Activated CD8-positive, alpha-beta memory T cell treated with anti-CD3 and anti-CD28 coated beads, Interleukin-2, amount 50 U/mL, for 48 hours (primary cell): ENCODE measurements at places on chromosomes 11 and 22.

DNA sequence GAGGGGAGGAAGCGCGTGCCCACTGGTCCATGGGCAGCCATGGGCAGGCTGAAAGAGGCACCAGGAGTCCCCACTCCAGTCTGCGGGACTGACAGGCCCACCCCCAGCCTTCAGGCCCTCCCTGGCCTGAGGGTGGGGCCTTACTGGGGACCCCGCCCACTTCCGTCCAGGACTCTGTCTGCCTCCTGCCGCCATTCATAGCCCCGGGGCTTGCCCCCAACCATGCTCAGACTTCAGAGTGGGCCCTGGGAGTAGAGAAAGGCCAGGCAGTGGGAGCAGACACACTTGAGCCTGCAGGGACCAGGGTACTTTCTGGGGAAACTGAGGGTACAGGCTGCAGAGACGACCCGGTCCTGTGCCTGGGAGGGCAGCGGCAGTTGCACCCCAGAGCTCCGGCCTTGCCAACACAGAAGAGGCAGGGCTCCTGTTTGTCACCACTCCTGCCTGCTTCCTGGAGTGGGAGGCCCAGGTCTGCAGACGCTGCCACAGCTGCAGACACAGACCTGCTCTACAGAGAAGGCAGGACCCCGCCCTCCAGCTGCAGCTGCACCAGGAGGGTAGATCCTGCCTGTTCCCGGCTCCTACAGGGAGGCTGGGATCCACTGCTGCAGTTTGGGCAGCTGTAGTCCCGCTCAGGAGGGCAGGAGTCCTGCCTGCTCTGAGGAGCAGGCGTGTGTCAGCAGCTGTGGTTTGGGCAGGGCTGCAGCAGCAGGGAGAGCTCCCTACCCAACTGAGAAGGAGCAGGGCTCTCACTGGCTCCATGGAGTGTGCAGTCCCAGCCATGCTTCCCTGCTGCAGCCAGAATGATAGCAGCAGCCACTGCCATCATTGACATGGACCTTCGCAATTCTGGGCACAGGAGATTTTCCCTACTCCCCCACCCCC is 387.9 kb upstream of the ANO3 start:
- no peak for DNase-seq

- no peak for DNase-seq
Measured at GRCh38 chr11:57792870-57793269, 31.3 kb downstream of the CTNND1 start.

- no peak for DNase-seq
Measured at GRCh38 chr22:38259370-38259769, 13.4 kb downstream of the TMEM184B start.

DNA sequence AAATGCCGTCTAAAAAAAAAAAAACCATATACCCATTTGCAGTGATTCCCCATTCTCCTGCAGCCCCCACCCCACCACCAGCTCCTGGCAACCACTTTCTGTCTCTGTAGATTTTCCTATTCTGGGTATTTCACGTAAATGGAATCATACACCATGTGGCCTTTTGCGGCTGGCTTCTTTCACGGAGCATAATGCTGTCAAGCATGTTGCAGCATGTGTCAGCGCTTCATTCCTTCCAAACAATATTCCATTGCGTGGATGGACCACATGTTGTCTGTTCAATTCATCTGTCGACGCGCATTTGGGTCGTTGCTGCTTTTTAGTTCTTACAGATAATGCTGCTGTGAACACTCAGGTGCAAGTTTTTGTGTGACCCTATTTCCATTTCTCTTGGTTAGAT is 14.8 kb upstream of the EMID1 start:
- no peak for DNase-seq

GRCh38 chr11:73003088-73003487 is 139.0 kb downstream of the FCHSD2 start:
- DNase-seq: no peak

- DNase-seq: no peak
Measured at GRCh38 chr11:95650276-95650675, 139.3 kb downstream of the FAM76B start.

- no peak for DNase-seq
Measured at GRCh38 chr11:73085189-73085875, 56.8 kb downstream of the FCHSD2 start.

DNA sequence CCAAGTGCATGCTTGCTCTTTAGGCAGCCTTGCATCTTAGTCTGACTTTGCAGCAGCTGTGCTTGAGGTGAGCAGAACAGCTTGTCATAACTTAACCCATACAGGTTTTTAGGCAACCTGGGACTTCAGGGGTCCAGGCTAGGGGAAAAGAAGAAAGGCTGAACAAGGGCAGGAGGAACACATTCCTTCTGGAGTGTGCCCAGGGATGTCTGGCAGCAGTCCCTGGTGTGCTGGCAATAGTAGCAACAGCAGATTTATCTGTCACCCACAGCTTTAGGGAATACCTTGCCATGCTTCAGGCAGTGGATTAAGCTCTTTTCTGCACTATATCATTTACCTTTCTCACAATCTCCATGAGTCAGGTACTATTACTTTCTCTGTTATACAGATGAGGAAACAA is 513.0 kb downstream of the RAB38 start:
- DNase-seq: no peak

DNA sequence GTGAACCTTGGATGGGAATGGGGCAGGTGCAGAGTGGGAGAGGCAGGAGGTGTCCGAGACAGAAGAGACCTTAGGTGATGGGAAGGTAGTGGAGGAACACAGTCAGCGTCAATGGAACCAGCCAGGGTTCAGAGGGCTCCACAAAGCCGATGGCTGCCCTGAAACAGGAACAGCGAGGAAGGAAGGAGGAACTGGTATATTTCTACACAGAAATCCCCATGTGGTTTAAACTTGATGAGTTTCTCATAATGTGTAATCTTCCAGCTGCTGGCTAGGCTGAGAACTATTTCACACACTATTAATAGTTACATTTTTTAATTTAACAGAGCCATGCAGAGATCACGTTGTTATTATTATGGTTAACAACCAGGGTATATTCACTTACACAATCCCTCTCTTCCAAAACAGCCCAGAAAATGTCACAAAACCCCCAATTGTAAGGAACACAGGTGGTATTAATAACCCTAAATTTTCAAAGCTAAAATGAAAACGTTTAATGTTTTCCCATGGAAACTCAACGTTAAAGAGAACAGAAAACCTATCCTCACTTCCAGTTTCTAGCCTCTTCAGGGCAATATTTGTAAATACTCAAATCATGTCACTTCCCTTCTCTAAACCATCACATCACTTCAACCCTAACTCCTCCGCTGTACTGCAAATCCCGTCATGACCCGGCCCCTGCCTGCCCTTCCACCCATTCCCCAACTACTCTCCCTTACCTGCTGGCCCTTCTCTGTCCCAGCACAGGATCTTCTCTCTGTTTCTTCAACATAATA is 74.5 kb upstream of the ARFGAP3 start:
- DNase-seq: no peak

DNA sequence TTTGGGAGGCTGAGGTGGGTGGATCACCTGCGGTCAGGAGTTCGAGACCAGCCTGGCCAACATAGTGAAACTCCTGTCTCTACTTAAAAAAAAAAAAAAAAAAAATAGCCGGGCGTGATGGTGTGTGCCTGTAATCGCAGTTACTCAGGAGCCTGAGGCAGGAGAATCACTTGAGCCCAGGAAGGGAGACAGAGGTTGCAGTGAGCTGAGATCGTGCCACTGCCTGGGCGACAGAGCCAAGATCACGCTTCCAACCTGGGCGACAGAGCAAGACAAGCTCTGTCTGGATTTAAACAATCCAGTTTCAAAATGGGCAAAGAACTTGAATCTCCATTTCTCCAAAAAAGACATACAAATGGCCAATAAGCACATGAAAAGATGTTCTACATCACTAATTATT is 12.5 kb downstream of the LMO2 start:
- DNase-seq: no peak

DNA sequence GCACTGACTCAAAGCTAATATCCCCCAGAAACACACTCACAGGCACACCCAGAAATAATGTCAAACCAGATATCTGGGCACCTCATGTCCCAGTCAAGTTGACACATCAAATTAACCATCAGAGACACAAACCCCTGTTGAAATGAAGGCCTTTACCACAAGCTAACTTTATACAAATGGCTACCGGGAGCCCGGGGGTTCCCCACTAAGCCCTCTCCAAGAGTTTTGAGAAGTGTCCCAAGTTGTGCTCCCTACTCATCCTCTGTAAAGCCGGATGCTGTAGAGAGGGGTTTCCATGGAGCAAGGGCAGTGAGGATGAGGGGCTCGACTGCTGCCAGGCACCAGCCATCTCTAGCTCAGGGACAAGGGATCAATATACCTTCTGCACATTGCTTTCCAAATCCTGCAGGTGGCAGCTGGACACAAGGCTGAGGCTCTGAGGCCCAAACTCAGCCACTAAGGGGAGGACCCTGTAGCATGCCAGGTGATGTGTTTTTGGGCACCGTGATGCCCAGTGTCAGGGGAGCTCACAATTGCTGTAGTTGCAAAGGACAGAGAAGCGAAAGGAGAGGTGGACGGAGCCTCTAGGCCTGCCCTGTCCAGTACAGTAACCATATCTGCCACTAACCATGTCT is 145.7 kb downstream of the TTC17 start:
- DNase-seq: no peak

DNA sequence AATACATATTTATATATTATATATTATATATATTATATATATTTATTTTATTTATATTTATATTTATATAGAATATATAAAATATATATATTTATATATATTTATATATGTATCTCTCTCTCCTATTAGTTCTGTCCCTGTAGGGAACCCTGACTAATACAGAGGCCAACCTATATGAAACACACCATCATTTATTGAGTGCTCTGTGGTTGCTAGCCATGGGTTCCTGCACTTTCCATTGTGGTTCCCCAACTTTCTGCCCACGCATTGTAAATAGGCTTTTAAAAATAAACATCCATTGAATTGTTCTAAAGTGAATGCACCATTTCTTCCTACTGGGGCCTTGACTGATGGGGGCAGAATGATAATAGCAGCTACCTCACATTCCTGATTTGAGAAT is 93.8 kb upstream of the SESN3 start:
- no peak for DNase-seq

DNA sequence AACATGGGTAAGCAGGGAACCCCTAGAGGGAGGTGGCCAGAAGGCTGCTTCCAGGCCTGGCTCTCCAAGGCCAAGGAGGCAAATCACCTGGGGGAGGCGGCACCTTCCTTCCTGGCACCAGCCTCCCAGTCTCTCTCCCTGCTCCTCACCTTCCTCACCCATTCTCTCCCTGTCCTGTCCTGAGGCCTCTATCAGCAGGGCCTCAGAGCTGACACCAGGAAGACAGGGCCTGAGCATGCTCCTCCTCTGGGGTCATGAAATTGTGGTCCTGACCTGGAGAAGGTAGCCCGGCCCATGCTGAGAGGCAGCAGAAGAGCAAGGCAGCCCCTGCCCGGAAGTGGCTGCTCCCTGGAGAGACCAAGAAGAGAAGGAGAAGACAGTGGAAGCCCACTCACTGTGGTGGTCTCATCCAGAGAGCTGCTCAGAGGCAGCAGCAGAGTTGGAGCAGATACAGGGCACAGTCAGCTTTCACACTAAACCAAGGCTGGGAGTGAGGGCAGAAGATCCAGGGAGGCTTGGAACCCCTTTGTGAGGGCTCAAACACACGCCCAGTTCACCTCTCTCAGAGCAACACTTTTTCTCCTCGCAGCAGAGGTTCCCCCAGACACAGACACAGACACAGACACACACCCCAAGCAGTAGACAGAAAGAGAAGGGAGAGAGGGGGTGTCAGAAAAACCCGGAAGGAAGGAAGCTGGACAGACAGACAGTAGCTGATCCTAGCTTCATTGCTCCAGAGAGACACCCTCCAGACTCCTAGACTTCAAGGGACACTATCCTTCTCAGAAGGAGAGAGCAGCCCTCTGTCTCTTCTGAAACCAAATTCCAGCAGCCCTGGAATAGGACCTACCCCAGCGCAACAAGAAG is 1.8 kb downstream of the BCL9L start:
- no peak for DNase-seq

DNA sequence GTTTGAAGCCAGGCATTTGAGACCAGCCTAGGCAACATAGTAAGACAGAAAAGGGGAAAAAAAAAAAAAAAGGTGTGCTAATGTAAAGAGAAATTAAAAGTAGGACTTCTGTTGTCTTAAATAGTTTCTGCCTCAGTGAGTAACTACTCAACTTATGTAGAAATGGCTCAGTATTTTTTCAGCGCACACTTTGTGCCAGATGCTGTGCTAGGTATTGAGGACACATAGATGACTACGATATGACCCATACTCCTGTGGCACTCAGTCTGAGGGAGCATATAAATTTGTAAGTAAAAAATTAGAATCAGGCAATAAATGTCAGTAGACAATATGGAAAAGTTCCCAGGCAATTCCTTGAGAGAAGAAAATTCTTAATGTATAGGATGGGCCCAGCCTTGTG is 93.9 kb downstream of the YAP1 start:
- no peak for DNase-seq

DNA sequence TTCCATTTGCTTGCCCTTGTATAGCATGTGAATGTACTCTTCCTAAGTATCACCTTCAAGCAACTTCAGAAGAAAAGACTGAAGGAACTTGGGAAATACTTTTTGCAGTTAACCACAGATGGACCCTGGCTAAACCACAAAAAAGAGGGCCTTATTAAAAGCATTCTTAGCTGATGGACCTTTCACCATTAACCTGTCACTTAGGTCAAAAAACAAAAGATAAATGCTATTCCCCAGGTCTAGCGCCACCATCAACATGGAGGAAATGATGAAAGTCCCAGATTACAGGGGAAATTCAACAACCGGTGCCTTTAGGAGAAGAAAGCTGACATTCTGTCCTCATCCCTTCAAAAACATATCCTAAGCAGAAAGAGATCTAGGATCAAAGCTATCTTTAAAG is 29.5 kb downstream of the STK33 start:
- no peak for DNase-seq

- DNase-seq: no peak
Measured at GRCh38 chr11:128285321-128285720, 302.0 kb downstream of the ETS1 start.

GRCh38 chr22:25027959-25028840 is 75.7 kb downstream of the KIAA1671 start:
- DNase-seq: no peak

DNA sequence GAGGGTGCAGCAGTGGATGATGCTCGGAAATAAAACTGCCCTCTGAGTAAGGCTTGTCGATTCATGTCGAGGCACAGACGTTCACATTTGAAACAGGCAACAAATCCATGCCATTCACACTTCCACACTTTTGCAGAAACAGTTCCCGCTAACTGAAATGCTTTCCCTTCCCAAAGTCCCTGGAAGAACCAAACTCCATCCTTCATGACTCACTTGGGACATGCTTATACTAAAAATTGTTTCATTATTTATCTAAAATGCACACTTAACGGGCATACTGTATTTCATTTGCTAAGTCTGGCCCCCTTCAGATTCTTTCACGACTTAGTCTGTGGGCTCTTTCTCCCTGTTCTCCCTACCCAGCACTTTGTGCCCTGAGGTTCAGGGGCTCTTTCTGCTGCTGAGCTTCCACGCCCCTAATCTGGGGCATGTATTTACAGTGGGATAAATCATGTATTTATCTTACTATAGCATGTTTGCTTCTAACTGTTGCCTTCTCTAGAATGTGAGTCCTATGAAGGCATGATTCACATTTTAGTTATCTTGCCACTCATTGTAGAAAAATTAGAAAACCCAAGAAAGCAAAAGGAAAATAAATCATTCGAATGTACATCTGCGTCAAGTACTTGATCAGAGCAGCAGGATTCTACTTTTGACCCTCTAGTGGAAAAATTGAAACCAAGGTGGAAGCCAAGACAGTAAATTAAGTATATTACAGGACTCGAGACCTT is 12.5 kb downstream of the SCGB1A1 start:
- DNase-seq: no peak

GRCh38 chr22:23569716-23570115 is 10.4 kb downstream of the IGLL1 start:
- no peak for DNase-seq
